Stimulated activated CD4-positive, alpha-beta T cell treated with anti-CD3 and anti-CD28 coated beads, Interleukin-4, amount 100 ng/mL, for 48 hours (primary cell): ENCODE measurements at places on chromosomes 6 and 20.
A peak's percentile ranks its signal among the peaks of the same experiment; 100 is the strongest.

- DNase-seq: no peak
These were observed 21.6 kb upstream of the CALHM6 start for GRCh38 chr6:116439522-116440051.

DNA sequence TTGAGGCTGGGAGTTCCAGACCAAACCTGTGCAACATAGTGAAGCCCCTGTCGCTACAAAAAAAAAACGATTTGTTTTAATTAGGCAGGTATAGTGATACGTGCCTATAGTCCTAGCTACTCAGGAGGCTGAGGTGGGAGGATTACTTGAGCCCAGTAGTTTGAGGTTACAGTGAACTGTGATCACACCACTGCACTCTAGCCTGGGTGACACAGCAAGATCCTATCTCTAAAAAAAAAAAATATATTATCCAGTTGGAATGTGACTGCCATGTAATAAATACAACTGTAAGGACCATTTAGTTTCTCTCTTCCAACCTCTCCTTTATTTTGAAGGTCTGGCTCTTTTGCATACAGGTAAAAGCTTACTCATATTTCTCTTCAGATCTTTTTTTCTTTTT is 571.5 kb downstream of the UTRN start:
- DNase-seq: no peak

GRCh38 chr6:116382587-116382986 is 11.8 kb downstream of the DSE start:
- no peak for DNase-seq

GRCh38 chr6:84979541-84979940 is 215.1 kb upstream of the TBX18 start:
- no peak for DNase-seq

- DNase-seq: no peak
These were observed 338.2 kb upstream of the PREP start for GRCh38 chr6:105740946-105741645.

DNA sequence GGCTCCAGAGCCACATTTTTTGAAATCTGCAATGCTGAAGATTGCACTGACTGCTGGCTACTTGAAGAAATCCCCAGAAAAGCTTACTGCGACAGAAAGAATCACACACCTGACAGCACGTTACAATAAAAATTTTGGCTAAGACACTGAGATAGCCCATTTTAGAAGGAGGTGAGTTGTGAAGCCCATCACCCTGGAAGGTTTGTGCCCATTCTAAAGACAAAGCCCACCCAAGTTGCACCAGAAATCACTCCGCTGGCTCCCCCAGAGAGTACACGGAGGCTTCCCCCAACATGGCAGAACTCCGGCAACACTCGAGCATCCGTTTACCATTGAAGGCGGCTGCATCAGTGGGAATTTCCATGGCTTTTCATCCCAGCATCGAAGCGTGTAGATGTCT is 29.4 kb downstream of the LPA start:
- DNase-seq: no peak

DNA sequence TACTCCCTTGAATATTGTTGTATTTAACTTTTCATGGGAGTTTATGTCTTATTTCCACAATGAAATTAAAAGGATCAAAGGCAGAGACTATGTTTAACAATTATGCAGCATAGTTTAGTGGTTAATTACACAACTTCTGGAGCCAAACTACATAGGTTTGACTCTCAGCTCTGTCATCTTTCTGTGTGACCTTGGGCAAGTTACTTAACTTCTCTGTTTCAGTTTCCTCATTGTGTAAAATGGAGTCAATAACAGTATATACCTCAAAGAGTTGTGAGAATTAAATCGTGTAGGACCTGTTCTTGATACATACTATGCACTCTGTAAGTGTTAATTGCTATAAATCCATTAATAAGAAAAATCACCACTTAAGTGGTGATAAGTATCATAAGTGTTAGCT is 48.3 kb downstream of the BTBD9 start:
- no peak for DNase-seq

DNA sequence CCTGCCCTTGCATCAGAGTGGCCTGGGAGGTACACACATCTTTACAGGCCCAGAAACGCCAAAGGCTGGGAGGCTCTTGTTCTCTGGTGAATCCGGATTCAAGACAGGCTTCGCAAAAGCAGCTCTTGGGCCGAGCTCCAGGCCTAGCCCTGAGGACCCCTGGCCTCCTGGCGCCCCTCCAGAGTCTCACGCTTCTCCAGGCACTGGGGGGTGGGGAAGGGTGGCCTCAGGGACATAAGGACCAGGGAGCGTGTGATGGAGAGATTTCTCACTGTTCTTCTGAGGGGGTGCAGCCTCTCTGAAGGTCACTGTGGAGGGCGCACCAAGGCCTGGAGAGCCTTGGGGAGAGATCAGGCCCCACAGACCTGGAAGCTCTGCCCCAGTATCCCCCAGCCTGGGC is 349.2 kb downstream of the ZFAND3 start:
- DNase-seq: no peak

DNA sequence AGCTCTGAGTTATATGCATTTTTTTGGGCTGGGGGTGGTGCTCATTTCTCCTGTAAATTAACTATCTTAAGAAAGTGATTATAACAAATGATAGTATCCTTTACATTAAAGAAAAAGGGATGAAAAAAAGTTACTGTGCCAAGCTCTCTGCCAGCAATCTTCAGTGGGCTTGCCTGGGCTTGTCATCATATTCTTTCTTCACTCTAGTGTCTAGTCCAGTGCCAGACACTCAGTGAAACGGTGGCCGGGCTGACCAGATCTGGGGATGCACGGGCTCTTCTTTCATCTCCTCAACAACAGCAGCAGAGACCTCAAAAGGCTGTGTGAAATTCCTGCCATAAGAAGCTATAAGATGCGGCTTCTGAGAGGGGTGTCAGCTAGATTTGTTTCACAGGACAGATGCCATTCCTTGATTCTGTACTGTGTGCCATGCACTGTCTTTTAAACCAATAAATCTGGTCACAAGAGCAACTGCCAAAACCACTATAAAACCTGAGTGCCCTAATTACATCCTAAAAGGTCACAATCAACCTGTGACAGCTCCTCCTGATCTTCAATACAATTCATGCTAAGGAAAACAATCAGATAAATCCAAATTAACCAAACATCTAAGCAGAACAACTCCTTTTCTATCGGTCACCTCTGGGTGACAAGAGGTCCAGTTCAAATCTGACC is 12.1 kb downstream of the EXOC2 start:
- no peak for DNase-seq

DNA sequence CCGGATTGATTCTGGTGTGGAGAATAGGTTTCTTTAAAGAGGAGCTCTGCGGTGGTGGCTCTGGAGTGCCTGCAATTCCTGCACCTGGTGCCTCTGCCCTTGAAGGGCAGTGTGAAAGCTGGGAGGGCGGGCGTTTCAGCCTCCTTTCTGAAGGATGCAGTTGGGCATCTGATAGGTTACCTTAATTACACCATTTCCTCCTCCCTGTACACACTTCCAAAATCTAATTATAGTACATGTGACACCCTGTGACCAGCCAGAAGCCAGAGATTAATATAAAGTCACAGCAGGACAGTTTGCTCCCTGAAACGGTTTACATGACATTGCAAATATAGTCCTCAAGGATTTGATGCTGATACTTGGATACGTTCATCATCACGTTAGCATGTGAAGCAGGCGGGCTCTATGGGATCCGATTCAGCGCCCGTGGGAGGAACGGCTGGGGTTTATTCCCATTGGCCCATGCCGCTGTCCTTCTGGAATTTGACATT is 548.2 kb downstream of the QKI start:
- DNase-seq: no peak

DNA sequence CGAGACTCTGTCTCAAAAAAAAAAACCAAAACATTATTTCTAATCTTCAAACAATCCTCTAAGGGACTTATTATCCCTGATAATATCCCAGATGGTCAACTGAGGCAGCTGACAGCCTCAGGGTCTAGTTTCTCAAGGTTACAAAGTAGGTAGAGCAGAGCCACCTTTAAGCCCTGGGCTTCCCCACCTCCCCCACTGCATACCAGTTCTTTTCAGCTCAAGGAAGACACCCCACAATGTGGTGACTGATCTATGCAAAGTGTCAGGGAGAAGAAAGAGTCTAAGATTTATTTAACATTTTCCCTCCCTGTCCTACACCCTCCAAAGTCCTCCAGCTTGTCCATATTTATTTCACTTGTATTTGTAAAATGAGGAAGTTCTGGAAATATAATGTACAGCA is 60.5 kb upstream of the VGLL2 start:
- DNase-seq: no peak

DNA sequence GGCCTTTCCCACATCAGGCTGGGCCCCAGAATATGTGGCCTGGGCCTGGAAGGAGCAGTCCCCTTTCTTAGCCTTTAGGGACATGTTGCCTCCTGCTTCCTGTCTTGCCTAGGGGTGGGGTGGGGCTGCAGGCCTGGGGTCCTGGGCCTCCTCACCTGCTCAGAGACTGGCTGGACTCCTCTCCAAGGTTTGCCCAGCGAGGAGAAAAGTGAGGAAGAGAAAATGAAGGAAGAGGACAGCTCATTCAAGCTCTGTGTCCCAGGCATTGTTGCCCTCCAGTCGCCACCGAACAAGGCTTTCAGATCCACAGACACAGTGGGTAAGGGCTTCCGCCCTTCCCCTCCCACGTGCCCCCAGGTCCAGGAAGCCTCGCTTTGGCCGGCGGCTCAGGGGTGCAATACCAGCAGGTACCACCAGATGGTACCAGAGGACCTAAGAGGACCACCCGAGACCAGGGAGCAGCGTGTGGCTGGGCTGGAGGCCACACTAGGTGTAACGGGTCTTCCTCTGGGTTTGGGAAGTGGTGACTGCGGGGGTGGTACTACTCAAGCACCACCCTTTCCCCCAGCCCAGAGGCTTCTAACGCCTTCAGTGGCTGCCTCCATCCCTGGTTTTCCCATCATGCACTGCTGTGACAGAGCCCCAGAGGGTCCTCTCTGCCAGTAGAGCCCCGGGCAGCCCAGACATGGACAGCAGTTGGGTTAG is 5.5 kb upstream of the BAK1 start:
- peak; percentile 79 for DNase-seq

DNA sequence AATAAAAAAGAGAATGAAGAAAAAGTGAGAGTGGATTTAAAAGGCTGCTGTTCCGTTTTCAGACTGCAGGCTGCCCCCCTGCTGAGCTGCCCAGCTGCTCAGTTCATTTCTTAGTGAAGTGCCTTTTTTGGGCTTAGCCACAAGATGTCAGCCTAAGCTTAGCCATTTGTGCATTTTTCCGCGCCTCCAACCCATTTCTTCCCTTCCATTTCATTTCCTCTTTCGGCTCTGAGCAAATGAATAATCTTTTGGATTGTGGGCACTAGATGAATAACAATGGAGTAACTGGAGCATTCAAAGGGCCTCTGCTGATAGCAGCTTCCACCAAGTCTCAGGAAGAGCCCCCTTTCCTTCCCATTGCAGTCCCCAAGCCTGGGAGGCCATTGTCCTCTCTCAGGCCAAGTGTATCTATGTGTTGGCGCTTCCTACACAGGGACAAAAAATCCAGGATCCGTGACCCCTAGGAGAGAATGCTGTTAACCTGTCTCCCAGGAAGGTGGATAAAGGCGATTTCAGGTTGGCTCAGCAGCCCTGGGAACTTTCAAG is 83.5 kb upstream of the SPTLC3 start:
- DNase-seq: no peak

- no peak for DNase-seq
These were observed 336.6 kb downstream of the TAF4 start for GRCh38 chr20:61728786-61729770.

DNA sequence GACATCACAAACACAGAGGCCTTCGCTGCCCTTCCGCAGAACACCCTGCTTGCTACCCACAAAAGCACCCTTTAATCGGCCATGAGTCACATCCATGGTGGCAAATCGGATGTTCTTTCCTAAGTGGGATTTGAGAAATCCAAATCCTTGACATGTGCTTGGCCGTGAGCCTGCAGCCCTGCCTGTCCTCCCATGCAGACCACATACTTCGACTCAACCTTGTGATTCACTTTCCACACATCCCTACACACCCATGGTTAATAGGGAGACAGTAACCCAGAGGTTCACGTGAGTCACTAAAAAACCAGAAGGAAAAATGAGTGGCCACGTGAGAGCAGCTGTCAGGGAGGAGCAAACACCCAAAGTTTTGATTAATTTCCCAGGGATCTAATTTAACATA is 19.4 kb downstream of the RAMACL start:
- DNase-seq: no peak
